ENCODE measurements at places on chromosomes 3 and 15.

- DNase-seq, result no peak
Observed at GRCh38 chr3:13894096-13894806, 14.4 kb upstream of the WNT7A start.

GRCh38 chr15:48384616-48385015 lies 53.4 kb downstream of the DUT start:
- no peak for DNase-seq

DNA sequence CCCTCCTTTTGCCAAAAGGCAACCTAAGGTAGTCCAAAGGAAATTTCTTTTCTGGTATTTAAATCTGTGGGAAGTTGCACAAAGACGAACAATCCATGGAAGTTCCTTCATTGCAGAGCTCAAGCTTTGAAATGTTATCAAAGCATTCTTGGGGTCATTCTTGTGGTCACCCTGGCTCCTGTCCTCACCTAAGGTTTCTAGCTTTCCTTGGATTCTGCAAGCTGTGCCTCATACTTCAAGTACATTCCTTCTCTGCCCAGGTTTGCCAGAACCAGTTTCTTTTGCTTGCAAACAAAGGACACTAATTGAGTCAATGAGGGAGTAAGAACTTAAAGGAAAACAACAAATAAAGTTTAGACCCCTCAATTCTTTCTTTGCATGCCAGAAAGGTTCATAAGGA lies 329.8 kb upstream of the PDZRN3 start:
- DNase-seq, result no peak

DNA sequence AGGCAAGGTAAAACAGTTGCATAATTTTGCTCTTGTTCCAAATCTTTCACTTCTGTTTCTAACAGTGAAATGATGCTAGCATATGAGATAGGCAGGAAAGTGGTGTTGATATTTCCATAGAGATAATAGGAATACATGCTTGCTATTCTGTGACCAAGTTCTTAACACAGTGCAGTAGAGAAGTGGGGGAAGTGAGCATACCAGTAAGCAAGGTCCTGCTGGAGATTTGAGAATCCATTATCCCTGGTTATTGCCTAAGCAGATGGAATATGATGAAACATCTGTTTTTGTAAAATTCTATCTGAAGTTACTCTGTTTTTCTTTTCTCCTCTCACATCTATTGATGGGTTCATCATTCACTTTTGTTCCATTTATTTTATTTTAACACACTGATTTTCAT lies 28.7 kb downstream of the USP8 start:
- DNase-seq, result no peak

- DNase-seq, result no peak
Observed at GRCh38 chr3:197468866-197469382, 86.8 kb downstream of the BDH1 start.

DNA sequence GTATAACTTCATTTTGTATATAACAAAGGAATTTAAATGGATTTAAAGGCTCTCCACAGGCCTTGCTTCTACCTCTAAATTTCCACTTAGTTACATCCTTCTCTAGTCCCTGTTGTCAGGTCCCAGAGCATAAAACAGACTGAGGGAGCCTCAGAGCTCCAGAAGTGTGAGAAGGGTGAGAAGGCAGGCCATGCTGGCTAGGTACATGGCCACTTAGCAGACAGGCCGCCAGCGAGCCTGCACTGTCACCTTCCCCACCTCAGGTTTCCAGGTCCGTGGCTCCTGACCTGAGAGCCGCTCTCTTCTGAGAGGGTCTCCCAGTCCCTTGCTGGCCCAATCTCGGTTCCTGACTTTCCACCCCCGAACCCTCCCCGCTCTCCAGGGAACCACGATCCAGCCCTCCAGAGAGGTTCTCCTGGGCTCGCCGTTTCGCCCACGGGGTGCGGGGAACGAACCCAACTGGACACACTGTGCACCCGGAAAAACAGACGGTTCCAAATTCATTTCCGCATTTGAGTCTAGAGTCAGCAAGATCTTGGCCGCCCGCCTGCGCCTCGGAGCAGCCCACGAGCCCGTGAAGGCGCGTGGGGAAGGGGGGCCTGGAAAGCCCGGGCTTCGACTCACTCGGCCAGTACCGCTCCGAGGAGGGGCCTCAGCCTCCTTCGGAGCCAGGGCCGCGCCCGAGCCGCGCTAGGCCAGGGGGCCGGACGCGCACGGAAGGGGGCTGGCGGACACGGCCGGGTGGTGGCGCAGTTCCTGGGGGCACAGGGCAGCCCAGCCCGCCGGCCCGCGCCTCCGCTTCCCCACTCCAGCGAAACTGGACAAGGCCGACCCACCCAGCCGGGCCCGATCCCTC lies 16.7 kb upstream of the SOX2 start:
- DNase-seq, result no peak

DNA sequence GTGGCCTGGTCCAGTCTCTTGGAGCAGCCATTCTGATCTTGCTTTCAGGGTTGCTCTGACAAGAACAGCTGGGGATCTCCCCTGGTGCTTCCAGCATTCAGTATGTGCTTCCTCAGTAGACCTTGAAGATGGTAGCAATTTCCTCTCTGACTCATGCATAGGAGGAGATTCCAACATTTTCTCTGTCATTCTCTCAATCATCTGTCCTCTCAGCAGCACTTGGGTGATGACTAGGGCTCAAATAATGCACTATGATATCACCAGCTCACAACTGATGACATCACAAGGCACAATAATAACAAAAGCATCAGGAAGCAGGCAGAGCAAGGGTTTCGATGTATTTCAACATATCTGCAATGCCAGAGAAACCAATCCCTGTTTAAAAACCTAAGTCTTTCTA lies 52.7 kb downstream of the NFKBIZ start:
- no peak for DNase-seq

- DNase-seq, result peak; percentile 75
Observed at GRCh38 chr15:64851503-64851840, 9.8 kb downstream of the PLEKHO2 start.

- DNase-seq, result no peak
Observed at GRCh38 chr15:63809452-63809851, 24.3 kb downstream of the HERC1 start.

DNA sequence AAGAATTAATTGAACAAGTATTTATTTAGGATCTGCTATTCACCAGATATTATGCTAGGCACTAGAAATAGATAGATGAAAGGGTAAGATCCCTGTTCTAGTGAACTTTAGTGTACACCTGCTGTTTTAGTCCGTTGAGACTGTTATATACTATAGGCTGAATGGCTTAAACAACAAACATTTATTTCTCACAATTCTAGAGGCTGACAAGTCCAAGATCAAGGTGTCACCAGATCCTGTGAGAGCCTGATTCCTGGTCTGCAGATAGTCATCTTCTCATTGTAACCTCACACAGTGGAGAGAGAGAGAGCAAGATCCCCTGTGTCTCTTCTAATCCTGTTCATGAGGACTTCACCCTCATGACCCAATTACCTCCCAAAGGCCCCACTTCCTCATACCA lies 281.4 kb upstream of the KCNH8 start:
- DNase-seq, result no peak

GRCh38 chr3:41999909-42000308 lies 38.0 kb upstream of the ULK4 start:
- DNase-seq, result no peak

GRCh38 chr3:58104712-58105111 lies 96.5 kb downstream of the FLNB start:
- no peak for DNase-seq

GRCh38 chr3:10292505-10293419 lies at the start of gene GHRL:
GHRL (minus strand) TSS chr3:10292947; CDS start chr3:10290180, 2,767 bp downstream.
- no peak for DNase-seq

DNA sequence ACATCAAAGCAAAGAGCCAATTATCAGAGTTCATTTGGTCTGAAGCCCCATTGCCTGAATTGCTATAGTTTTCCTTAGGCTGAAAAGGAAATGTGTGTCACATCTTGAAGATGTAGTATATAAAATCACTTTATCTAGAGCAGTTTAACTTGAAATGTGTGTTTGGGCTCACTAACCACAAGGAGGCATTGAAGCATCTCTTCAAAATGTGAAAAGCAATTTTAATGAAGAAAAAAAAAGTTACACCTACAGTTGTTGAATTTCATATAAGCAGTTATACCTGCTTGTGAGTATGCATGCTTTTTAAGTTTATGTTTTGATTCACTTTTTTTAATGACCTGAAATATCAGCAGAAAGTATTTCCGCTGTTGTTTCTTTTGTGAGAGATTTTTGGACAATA lies 129.3 kb downstream of the IQCH start:
- DNase-seq, result no peak

GRCh38 chr3:129063841-129064482 lies 3.4 kb downstream of the GP9 start:
- DNase-seq, result no peak

GRCh38 chr3:134299185-134299887 lies 48.7 kb upstream of the RYK start:
- no peak for DNase-seq

- no peak for DNase-seq
Observed at GRCh38 chr3:132726341-132726823, 4.2 kb upstream of the NPHP3 start.

GRCh38 chr3:29088579-29088978 lies 192.3 kb upstream of the RBMS3 start:
- DNase-seq, result no peak

- DNase-seq, result no peak
Observed at GRCh38 chr3:146640955-146641867, 36.1 kb upstream of the PLSCR5 start.

GRCh38 chr3:72444656-72445223 lies 403.5 kb downstream of the SHQ1 start:
- DNase-seq, result no peak
